Activated T-cell treated with anti-CD3 and anti-CD28 coated beads, Interleukin-2, amount 50 U/mL, for 1 hour (primary cell): ENCODE measurements at places on chromosomes 5 and 9.

GRCh38 chr9:130833031-130833990 lies 1.7 kb upstream of the ABL1 start:
- no peak for DNase-seq

- no peak for DNase-seq
Measured at GRCh38 chr5:137575847-137576246, 76.7 kb upstream of the SPOCK1 start.

GRCh38 chr5:95114902-95115301 lies 170.0 kb downstream of the MCTP1 start:
- DNase-seq, result no peak

DNA sequence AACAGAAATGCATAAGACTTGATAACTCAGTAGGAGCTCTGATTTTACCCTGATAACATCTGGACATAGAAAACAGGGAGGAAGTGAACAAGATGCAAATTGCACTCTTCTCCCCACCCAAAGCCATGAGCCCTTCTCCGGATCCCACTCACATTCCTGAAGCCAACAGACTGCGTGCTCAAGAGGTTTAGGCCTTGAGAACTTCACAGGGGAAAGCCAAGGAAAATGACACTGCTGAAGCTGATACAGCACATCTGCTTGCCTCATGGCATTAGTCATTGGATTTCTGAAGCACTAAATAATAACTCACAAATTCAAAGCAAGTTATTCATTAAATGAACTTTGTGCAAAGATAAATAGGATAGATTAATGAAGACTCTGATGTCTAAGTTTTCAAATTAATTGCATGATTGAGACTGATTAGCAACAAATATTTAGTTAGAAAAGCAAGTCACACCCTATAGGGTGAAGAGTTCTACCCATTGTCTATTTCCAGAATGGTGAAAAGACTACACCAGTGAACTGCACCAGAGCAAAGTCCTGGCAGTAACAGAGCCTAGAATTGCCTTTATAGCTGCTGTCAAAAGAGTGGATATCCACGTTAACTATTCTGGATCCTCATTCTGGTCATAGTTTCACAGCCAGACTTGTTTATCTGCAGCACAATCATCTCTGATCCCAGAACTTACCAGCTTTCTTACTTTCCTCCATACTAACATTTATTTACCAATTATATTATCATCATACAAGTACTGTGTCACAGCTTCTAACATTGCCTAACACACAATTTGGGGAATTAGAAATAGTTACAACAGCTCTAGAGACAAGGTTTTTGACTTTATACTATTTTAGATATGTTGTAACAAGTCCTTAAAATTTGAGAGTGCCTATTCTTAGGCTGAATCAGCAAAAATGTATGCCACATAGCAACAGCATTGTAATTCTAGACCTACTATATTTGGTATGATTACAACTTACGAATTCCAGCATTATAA lies 432.1 kb upstream of the RGMB start:
- no peak for DNase-seq

- DNase-seq, result no peak
Measured at GRCh38 chr5:98570010-98570409, 203.5 kb upstream of the RGMB start.

DNA sequence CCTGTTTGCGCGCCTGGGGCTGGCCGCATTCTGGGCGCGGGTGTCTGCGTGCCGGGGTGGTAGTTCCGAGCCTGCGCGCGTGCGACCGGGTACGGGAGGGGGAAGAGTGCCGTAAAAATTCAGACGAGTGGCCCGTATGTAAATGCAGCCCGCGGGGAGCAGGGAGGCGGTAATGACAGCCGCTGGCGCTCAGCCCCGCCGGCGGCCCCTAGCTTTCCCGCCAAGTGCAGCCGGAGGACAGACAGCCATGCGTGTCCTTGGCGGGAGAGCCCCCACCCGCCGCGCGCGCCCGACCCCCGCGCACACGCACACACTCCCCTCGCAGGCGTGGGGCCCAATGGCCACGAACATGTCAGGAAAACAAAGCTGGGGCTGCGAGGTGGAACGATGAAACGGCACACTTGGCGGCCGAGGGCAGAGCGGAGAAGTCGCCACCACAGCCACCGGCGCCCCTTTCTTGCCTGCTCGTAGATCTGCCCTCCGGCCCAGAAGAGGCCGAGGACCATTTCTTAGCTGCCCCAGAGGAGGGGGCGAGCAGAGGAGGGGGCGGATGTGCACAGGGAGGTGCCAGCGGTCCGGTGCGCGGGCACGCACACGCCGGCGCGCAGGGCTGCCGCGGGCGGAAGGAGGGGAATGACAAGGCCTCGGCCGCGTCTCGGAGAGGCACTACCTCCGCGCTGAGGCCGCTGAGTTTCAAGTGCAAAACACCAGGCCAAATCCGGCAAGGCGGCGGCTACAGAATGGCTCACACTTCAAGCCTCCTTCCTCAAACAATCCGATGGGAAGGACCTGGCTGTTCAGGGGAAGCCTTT lies 208.4 kb downstream of the MEF2C start:
- no peak for DNase-seq

GRCh38 chr5:165258197-165258771 lies 1752.9 kb downstream of the MAT2B start:
- DNase-seq, result no peak

GRCh38 chr5:9251379-9251980 lies 294.4 kb downstream of the SEMA5A start:
- no peak for DNase-seq

GRCh38 chr5:150406103-150406722 lies 6.5 kb downstream of the CD74 start:
- no peak for DNase-seq

DNA sequence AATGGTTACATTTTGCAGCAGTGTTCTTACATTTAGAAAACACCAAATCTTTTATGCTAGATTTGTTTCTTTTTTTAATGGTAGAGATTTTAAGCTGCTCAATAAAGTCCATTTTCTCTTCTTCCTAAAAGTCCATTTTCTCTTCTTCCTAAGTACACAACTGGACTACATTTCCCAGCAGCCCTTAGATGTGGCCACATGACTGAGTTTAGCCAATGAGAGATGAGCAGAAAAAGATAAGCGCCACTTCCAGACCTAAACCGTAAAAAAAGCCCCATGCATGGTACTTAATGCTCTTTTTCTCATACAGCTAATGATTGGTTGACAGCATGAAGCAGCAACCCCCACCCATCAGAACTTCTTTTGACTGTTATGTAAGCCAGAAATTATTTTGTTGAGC lies 206.7 kb downstream of the FAM114A2 start:
- no peak for DNase-seq

DNA sequence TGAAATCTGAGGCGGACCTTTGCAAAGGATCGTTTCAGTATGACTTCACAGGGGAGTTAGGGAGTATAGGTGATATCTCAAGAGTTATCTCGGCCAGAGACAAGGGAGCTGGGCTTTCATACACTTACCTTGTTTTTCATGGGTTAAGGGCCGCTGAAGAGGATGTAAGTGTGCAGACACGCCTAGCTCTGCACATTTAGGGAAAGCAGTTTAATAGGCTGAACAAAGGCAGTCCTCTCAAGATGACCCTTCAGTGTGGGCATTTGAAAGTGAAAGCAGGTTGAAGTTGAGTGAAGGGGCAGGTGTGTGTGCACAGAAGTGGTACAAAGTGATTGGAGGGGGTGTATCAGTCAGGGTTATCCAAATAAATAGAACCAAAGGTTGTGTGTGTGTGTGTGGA lies 33.1 kb upstream of the PRXL2C start:
- no peak for DNase-seq

DNA sequence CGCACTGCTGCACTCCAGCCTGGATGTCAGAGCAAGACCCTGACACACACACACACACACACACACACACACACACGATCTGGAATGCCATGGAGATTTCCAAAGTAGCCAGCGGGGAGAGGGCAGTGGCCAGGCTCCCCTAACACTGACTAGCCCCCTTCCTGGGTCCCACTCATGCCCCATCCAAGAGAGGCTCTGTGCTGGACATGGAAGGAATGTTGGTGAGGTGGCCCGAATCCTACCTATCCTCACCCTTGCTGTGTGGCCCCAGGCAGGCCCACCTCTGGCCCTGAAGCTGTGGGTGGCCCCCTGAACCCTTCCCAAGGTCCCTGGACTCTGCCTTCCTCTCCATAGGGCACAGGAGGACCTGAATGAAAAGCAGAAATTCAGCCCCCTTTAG lies 7.3 kb downstream of the BRD3 start:
- DNase-seq, result no peak

DNA sequence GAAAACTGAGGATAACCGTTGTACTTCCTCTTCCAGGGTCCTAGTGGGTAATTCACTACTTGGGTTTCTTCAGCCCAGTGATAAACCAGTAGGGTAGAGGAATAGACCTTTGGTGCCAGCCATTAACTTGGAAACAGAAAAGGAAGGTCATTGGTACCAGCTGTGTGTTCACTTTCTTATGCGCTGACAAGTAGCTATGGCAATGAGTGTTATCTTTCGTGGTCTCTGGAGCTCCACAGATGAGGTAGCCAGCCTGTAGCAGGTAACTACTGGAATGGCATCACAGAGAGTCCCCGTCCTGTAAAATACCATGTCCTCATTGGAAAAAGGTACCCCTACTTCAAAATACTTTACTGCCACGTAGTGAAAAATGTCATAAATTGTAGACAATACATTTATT lies 2.3 kb downstream of the UHRF2 start:
- DNase-seq, result no peak

DNA sequence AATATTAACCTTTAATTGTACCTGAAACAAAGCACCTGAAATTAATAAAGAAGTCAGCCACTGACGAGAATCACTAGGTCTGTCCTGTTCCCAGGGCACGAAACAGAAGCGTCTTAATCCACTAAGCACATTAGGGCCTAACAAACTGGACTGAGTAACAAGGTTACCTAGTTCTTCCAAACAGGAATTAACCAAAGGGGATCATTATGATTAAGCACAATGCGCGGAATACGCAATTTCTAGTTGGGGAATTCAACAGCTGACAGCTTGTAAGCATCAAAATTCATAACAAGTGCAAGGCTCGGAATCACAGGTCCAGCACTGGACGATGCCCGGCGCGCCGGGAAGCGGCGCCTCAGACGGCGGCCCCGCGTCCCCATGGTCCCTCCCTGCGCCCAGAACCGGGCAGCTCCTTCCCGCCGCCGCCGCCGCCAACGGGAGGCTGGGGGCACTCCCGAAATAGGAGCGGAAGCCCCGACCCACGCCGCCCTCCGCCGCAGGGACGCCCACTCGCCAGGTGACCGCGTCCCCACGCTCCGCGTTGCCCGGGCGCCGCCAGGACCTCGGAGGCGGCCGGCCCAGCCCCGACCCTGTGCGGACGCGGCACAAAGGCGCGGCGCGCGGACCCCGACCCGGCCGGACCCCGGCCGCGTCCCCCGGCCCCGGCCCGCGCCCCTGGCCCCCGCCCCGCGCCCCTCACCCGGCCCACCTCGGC lies 898 bp downstream of the CAMSAP1 start:
- peak; percentile 31 for DNase-seq

GRCh38 chr9:108994695-108995094 lies 18.6 kb downstream of the CTNNAL1 start:
- DNase-seq, result no peak

DNA sequence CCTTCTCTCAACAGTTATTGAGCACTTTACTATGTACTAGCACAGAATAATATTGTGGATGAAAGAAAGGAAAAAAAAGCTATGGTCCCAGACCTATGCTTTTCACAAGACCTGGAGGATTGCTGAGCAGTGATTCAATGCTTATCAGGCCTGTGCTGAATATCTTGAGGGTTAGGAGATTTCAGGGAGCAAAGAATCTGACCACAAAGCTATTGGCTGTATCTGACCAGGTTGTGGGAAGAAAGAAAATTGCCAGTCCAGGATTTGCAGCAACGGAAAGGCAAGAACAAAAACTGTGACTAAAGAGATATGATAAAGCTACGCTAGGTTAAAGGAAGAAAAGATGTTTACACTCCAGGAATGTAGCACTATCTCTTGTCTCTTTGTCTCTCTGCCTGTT lies 14.9 kb upstream of the MACIR start:
- no peak for DNase-seq

DNA sequence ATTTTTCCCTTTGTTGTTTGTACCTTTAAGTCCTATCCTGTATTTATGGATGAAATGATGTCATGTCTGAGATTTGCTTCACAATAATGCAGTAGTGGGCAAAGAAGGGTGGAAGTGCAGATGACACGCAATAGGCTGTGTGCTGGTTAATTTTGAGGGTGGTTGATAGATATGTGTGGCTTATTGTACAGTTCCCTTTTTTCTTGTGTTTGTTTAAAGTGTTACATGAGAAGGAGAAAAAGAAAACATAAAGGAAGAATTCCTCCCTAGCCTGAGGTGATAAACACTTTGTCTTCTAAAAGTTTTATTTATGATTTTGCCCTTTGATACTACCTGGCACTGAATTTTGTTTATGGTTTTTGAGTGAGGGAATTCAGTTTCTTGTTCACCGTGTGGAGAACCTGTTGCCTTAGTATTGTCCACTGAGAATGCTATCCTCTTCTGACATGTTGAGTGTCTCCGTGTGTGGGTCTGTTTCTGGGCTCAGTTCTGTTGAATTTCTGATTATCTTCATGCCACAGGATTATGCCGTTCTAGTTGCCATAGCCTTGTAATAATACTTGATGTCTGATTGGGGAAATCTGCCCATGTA lies 52.3 kb upstream of the FAM120AOS start:
- no peak for DNase-seq

DNA sequence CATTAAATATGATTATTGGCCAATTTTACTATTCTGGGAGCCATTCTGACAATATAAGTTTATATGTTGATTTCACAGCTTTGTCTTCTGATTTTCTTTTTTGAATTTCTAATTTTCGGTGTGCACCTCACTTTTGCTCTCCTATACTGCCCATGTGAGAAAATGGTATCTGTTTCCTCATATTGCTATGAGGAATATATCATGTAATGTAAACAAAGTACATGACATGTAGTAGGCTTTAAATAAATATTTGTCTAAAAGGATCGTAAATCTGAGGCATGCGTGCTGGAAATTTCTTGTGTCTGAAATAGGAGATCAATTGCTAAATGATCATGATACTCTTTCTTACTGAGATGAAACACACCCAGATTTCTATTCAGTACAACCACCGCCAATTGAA lies 119.9 kb downstream of the ZDHHC21 start:
- DNase-seq, result no peak

DNA sequence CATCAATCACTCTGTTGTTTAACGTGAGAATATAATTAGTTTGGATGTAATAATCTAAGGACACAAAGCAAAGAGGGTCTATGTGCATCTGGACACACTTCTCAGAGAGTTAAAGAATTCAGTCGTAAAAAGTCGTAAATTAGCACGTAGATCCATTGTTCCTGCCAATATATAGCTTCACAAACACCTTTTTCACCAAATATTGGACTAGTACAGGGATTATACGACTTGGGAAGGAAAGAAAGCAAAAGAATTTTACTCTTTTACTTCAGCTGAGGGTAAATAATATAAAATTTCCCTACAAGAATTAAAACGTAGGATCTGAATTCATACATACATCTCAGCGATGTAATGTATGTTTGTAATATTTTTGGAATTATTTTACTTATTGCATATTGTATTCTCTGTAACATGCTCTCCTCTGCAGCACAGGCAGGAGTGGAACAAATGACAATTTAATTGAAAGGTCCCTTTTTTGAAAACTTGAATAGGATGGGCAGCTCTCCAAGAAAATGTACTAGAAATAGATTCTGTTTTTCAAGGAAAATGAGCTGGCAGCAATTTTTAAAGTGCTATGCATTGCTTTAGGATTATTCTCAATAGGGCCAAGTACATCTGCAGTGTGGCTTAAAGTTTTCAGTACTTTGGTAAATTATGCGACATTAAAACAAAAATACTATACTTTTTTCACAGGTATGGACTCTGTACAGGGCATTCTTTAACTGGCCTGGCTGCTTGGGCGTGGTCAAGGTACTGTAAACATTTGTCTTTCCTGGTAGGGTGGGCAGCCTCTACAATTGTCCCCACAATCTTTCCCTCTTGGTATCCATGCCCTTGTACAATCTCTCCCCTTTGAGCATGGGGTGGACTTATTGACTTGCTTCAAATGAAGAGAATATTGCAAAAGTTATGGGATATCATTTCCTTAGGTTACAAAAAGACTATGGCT lies 39.7 kb upstream of the HSD17B4 start:
- no peak for DNase-seq
